D721Med (cell line): ENCODE measurements at places on chromosomes 5 and 9.

DNA sequence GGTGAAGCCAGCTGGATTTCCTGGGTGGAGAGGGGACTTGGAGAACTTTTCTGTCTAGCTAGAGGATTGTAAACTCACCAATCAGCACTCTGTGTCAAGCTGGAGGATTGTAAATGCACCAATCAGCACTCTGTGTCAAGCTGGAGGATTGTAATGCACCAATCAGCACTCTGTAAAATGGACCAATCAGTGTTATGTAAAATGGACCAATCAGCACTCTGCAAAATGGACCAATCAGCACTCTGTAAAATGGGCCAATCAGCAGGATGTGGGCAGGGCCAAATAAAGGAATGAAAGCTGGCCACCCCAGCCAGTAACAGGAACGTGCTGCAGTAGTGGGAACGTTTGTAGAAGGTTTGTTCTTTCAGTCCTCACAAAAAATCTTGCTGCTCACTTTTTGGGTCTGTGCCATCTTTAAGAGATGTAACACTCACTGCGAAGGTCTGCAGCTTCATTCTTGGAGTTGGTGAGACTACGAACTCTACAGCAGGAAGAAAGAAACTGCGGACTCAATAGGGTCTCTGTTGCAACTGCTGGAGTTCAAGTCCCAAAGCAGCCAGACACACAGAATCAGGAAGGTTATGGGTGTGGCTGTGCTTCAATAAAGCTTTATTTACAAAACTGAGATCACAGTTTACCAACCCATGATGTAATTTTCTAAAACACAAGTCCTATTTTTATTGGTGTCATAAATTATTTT is 145.7 kb upstream of the ERCC6L2 start:
- DNase-seq: no peak

DNA sequence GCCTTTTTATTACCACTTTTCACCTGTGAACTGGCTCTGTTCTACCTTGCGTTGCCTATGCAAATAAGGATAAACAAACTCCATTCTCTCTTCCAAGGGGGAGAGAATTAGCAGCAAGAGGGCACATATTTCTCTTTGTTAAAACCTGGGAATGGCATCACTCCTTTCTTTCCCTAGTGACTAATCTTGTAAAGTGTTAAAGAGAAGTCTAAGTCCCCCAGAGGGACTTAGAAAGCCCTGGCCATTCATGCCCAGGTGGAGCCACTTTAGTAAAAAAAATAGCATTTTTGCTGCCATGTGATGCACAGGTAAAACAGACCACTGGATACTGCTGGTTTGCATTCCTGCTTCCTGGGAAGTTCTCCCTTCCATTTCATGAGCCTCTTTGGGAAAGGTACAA is 148.4 kb downstream of the MAN2A1 start:
- no peak for DNase-seq

- DNase-seq: no peak
Measured at GRCh38 chr9:16143310-16143709, 590.5 kb downstream of the CCDC171 start.

DNA sequence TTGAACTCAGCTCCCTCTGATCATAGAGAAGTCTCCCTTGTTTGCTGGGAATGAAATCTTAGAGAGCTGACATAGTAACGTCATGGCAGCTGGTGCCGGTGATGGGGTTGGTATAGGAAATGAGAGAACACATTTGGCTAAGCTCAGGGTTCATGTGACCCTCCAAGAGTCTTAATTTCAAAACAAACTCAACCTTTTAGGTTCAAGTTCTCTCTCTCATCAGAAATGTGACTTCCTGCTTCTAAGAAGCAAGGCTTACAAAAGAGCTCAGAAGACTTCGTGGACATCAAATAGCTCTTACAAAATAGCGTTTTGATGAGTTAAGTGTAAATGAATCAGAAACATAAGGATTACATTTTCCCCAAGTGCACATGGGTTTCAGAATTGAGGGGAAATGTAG is 97.3 kb downstream of the PAPPA start:
- no peak for DNase-seq
